K562 (cell line): ENCODE measurements at places on chromosomes 2 and 18. TPM values are rescaled to one million over a fixed set of nuclear protein-coding genes. Genes with fewer than 3 reads are reported as not detected.

The STARD6 gene
- not detected in 2 replicates for total RNA-seq

The RAB6C gene
- not detected in 2 replicates for total RNA-seq

The MLPH gene
- 0.22 and 0.65 TPM in 2 replicates for total RNA-seq

The ARHGAP15 gene
- 4.2 and 5.1 TPM in 2 replicates for total RNA-seq

The MAPK4 gene
- total RNA-seq, result not detected in 2 replicates

The AQP12A gene
- total RNA-seq, result not detected in 2 replicates

The POLR1B gene
- total RNA-seq, result 53.9 and 60.8 TPM in 2 replicates
